Activated T-helper 17 cell treated with anti-CD3 and anti-CD28 coated beads, Interleukin-2, amount 50 U/mL, for 72 hours (primary cell): ENCODE measurements at places on chromosomes 16 and 17.

- no peak for ATAC-seq
Measured at GRCh38 chr17:4580291-4580690, 4.0 kb upstream of the SMTNL2 start.

DNA sequence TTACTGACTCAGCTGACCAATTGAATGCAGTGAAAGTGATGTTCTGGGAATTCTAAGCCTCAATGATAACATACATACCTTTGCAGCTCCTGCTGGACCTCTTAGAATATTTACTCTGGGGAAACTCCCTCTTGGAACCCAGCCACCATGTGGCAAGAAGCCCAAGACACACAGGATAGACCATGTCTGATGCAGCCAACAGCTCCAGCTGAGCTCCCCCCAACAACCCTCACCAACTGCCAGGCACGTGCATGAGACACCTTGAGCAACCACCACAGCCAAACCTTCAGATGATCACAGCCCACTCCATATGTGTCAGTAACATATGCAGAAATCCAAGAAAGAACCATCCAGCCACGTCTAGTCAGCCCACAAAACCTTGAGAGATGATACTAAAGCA is 53.0 kb downstream of the XYLT1 start:
- peak; percentile 43 for ATAC-seq

DNA sequence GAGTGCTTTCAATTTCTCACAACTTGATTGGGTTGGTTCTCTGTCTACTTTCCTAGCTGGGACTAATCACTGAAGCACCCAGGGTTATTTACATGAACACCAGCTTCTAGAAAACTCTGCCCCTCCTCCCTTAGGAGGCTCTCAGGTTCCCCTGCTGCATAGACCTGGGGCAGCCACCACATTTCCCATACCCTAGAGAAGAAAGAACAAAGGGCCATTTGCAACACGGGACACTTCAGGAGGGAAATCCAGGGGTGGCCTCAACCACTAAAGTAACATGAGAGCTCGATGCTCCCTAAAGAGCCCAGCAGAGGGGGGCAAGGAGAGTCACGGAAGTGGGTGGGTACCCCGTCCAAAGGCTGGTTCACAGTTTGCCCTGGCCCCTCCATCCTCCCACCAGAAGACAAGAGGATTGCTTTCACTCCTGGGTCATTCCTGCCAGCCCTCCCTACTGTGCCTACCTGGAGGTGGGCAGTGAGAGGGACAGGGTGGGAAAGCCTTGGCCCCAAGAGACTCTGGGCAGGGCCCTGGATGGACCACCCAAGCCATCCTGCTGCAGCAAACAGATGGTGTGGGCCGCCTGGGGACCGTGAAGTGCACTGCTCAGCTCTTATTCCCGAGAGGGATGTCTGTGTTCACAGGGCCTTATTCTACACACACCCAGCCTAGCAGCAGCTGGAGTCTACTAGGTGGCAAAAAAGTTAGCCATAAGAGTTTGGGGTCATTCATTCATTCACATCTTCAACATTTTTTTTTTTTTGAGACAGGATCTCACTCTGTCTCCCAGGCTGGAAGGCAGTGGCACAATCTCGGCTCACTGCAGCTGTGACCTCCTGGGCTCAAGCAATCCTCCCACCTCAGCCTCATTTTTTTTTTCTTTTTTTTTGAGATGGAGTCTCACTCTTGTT is 392.1 kb downstream of the SOX9 start:
- ATAC-seq = no peak

- ATAC-seq = peak; percentile 13
Measured at GRCh38 chr17:4998027-4998731, 429 bp downstream of the KIF1C start.

DNA sequence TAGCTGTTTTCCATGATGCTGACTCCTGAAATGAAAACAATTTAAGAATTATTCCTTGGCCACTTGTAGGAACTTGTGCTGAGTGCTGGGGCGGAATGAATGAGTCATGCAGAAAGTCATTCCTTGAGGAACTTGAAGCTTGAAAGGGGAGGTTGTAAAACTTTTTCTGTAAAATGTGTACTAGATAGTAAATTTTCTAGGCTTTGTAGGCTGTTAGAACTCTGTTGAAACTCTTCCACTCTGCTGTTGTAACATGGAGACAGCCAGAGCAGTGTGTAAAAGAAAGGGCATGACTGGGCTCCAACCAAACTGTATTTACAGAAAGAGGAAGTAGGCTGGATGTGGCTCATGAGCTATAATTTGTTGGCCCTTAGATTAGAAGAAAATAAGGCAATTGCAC is 46.1 kb downstream of the ABCA8 start:
- ATAC-seq = no peak

DNA sequence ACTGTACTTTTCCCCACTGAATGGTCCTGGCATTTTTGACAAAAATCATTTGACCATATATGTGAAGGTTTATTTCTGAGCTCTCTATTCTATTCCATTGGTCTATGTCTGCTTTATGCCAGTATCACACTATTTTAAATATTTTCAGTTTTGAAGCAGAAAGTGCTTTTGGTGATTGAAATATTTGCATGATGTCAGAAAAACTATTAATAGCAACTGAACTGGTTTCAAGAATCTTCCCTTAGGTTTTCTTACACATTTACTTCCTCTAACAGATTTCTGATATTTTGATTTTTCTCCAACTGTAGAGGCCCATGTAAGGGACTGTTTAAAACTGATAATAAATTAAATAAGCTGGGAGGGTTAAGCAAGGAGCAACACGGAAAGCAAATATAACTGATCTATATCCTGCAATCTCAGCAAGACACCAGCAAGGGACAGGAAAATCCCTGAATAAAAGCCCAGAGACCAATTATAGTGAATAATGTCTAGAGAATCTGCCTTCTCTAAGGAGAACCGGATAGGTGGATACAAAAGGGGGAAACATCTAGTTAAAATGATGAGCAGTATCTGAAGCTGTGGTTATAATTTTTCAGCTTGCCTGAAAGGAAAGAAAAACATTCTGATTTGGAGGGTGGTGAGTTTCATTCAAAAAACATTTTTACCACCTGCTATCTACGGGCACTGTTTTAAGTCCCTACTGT is 80.9 kb upstream of the STAC2 start:
- no peak for ATAC-seq

- no peak for ATAC-seq
Measured at GRCh38 chr17:29575511-29576213, 7.2 kb downstream of the TP53I13 start.

DNA sequence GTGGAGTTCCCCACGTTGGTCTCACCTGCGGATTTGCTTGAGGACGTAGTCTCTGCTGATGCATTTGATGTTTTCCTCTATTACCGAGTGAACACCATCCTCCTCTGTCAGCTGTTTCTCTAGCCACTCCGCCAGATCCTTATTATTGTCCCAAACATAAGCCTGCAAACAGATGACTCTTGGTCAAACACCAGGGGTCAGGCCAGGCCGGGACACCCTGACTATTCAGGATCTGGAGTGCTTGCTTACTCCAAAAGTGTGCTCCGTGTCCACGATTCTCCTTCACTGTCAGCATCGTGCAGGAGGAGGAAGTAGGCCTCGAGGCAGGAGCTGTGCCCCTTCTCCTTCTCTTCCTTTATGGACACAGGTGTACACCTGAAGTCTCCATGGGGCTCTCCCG is 140.2 kb downstream of the AATF start:
- ATAC-seq = no peak

DNA sequence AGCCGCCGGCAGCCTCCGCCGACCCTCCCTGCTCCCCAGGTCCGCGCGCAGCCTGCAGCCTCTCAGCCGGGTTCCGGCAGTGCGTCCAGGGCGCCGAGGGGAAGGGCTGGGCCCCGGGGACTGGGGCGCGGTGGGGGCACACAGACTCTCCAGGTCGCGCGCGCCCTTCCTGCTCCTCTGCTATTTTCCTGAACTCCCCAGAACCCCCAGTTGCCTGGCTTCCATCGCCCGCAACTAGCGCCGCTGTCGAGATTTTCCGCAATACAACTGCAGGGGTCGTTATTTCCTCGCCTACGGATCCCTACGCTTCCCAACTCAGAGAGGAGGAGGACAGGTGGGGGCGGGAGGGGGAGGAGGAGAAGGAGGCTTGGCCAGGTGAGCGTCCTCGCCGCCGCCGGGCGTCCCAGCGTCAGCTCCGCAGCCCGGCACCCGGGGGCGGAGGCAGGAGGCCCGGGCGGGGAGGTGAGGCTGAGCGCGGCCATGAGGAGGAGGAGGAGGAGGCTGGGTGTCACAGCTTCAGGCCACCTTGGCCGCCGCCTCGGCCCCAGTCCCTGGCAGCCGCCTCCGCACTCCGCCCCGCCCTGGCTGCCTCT is at the start of gene CA10:
Gene CA10 (minus strand): TSS at position 265 of the 593 bp plus-strand sequence.
- peak; percentile 19 for ATAC-seq

DNA sequence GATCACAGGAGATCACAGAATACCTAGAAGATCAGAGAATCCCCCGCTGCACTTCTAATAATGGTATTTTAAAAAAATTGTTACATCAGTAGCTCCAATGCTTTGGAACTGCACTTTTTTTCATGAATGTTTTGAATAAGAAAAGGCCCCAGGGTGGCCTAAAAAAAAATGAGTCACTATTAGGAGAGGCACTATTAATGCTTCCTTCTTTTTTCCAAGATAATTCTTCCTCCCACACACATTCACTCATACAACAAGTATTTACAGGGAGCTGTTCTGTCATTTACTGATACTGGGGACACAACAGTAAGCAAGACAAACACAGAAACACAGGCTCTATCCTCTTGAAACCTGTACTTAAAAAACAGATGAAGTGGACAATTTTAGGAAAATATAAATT is 675 bp upstream of the PDZD9 start:
- ATAC-seq = no peak

DNA sequence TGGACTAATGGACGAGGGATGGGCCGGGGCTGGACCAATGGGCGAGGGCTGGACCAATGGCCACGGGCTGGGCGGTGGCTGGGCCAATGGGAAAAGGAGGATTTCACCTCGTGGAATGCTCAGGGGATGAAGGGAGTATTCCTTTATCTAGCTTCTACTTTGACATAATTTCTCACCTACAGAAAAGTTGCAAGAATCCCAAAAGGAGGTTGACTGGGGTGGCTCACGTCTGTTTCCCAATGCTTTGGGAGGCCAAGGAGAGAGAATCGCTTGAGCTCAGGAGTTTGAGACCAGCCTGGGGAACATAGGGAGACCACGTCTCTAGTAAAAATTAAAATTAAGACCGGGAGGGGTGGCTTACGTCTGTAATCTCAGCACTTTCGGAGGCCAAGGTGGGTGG is 5.7 kb upstream of the FLYWCH1 start:
- no peak for ATAC-seq

DNA sequence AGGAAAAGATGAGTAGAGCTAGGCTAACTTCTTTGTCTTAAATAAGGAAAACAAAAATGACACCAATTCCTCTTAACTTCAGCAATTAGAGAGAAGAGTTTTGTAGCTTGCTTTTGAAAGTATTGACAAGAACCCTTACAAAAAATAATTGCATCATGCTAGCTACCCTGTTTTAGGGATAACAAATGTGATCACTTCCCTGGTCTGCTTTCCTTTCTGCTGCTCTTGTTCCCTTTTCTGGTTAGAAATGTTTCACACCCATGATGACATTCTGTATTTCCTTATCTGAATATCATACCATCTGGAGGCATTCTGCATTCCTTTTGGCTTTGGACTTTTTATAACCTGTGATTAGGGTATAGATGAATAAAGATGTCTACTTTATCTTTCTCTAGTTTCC is 9.9 kb upstream of the SMIM36 start:
- ATAC-seq = no peak

GRCh38 chr17:5714993-5715392 is 130.7 kb upstream of the NLRP1 start:
- no peak for ATAC-seq

DNA sequence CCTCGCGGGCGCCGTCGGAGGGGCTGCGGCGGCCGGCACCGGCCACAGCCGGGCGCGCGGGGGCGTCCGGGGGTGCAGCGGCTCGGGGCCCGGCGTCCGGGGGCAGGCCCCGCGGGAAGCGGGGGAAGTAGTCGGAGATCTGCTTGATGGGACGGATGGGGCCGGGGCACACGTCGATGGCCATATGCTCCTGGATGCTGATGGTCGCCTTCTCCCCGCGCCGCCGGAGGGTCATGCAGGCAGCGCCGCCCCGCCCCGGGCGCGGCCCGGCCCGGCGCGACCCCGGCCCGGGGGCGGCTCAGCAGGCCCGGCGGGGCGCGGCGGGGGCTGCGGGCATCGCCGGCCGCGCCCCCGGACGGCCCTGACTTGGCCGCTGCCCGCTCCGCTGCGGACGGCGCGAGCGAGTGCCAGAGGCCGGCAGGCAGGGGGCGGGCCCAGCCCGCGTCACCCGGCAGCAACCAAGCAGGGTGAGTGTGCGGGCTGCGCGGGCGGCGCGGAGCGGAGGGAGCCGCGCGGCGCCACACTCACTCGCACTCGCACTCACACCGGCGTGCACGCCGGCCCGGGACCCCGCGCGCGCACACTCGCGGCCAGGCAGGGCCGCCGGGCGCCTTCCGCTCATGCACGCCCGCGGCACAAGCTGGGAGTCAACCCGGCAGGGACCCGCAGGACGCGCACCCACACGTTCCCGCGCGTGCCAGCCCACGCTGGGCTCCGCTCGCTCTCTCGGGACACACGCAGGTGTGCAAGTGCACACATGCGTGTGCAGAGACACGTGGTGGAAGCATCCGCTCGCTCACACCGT is at the start of gene DOC2B:
Gene DOC2B (minus strand): TSS at position 406 of the 805 bp plus-strand sequence. CDS start 171 bp downstream, at position 235.
- ATAC-seq = peak; percentile 83

- no peak for ATAC-seq
Measured at GRCh38 chr16:7653746-7654461, 321.3 kb downstream of the RBFOX1 start.

GRCh38 chr16:1961651-1962067 is 2.3 kb downstream of the NDUFB10 start:
- ATAC-seq = no peak

- peak; percentile 13 for ATAC-seq
Measured at GRCh38 chr17:17236295-17237025, 508 bp downstream of the FLCN start.

- no peak for ATAC-seq
Measured at GRCh38 chr17:14225254-14225980, 11.2 kb downstream of the CDRT15 start.

DNA sequence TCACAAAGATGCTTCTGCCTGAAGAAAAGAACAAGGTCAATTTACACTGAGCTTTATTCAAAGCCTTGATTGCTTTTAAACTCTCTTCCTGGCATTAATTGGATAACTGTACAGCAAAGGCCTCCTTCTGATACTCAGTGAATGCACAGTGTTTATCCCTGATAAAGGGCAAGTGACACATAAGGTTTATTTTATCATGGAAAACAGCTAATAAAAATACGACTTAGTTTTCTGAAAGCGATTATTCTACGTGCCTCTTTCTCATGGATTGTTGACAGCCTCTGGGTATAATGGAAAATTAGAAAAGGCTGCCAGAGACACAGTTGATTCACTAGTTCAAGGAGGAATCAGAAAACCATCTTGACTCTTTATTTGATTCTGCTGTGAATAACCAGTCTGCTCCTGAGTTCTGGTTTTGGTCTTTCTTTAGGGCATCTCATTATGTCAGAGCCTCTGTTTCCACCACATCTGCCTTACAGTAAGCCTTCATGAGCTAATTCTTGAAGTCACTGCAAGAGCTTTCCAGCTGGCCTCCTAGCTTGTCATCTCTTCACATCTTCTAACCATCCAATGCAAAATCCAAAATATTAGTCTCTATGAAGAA is 212.9 kb downstream of the CNTNAP4 start:
- ATAC-seq = no peak
